ENCODE measurements at places on chromosomes 4 and X.

- DNase-seq: peak; percentile 67
Measured at GRCh38 chr4:113445286-113445685, 316.3 kb downstream of the CAMK2D start.

DNA sequence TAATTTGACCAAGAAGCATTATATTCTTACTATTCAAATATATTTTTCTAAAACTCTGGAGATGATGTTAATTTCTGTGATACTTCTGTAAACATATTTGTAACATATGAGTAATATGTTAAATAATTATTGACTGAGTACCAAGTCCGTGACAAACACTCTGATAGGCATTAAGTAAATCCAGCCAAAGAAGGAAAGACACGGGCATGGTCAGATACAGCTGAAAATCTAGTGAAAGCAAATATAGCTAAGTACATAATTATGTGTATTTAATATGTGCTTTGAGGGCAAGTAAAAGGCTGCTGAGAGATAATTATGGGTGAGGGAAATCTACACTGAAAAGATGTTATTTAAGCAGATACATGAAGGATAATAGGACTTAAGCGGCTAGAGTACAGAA, 1263.6 kb upstream of the ADGRL3 start:
- DNase-seq: no peak

- no peak for DNase-seq
Measured at GRCh38 chr4:171142045-171142444, 671.2 kb upstream of the GALNTL6 start.

DNA sequence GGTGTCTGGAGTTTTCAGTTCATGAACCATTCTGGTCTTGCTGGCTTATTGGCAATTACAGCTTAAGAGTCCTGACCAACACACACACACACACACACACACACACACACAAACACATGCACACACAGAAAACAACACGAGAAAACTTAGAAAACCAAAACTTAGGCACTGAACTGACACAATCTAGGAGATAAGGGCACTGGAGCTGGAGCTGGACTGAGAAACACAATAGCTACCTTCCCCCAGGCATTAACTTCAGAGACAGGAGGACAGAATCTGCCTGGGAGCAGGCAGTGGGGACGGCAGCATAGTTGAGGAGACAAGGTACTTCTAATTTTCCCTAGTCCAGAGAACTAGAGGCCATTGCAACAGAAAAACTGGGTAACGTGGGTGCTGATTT, 62.3 kb downstream of the LNX1 start:
- DNase-seq: no peak

GRCh38 chr4:102759831-102760644, 730 bp downstream of the MANBA start:
- peak; percentile 13 for DNase-seq

DNA sequence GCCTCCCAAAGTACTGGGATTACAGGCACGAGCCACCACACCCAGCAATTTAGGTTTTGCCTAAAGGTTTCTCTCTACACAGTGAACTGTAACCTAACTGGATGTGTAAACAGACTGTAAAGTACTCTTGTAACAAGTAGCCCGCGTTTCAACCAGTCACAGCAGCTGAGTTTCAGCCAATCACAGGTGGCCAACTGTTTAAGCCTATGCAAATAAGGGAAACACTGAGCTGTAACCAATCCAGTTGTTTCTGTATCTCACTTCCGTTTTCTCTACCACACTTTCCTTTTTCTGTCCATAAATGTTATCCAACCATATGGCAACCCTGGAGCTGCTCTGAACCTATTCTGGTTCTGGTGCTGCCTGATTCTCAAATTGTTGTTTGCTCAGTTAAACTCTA, 59.9 kb downstream of the DIPK2B start:
- DNase-seq: no peak

GRCh38 chrX:15854080-15854655, 445 bp downstream of the AP1S2 start:
- DNase-seq: no peak

DNA sequence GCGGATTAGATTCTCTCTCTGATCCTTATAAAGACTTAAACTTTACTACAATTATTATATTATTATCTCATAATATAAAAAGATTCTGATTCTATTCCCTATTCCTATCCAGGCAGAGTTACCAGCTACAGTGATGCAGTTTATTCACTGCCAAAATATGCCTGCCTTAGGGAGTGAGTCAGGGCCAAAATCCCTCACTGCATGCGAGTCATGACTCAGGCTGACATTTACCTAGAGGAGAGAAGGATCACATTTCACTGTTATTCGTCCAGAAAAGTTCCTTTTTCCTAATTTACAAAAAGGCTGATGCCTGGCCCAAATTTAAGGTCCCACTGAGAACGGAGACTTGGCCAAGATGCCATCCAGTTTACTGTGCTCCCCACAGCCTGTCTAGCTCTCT, 168.5 kb upstream of the LDB2 start:
- DNase-seq: peak; percentile 43

DNA sequence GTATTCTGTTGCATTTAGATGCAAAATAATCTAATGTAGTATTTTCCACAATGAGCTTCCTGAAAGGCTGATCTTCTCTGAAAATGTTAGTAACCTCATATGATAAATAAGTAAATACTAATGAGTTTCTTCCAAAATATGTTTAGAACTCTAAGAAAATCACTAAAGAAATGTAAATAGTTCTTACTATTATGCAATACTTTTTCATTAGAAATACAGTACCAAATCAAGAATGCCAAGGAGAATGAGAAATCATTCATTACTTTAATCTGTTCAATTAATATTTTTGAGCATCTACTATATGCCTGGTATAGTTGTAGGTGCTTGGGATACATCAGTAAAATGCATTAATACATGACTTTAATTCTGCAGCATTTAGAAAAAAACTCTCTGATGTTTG, 130.6 kb downstream of the IL1RAPL1 start:
- DNase-seq: no peak

GRCh38 chrX:26470941-26471340, 255.0 kb downstream of the MAGEB5 start:
- DNase-seq: no peak

DNA sequence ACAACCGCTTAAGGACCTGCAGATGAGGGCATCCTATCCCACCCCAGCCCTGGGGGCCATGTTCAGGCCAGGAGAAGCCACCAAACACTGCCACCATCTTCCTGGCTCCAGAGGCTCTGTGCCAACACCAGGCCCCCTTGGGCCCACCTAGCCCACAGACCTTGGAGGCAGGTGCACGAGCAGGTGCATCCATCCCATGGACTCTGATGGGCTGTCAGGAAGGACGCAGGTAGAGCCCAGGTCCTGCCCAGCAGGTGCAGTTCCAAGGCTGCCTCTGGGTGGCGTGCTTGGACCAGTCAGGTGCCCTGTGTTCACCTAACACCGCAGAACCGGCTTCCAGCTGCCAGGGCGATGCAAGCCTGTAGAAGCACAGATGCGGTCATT, 22.8 kb upstream of the PDE6B start:
- DNase-seq: no peak

DNA sequence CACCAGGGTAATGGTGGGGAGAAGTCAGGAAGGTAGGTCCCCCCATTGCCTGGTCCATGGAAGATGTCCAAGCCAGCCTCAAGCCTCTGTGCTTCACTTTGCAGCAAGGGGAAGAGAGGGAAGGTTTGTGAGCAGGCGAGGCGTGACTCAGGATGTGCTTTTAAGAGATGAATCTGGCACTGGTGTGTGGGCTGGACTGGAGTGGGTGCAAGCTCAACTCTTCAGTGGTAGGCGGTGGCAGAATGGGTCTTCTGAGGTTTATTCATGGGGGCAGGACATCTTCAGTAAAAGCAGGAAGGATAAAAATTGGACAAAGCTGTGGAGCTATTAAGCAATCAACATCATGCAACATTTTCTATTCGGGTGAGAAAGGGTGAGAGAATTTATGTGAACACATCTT, 19.4 kb downstream of the GPM6B start:
- DNase-seq: no peak

- DNase-seq: no peak
Measured at GRCh38 chrX:16851421-16851820, 18.7 kb downstream of the RBBP7 start.

GRCh38 chrX:41705680-41706374, 17.1 kb downstream of the GPR34 start:
- DNase-seq: no peak

DNA sequence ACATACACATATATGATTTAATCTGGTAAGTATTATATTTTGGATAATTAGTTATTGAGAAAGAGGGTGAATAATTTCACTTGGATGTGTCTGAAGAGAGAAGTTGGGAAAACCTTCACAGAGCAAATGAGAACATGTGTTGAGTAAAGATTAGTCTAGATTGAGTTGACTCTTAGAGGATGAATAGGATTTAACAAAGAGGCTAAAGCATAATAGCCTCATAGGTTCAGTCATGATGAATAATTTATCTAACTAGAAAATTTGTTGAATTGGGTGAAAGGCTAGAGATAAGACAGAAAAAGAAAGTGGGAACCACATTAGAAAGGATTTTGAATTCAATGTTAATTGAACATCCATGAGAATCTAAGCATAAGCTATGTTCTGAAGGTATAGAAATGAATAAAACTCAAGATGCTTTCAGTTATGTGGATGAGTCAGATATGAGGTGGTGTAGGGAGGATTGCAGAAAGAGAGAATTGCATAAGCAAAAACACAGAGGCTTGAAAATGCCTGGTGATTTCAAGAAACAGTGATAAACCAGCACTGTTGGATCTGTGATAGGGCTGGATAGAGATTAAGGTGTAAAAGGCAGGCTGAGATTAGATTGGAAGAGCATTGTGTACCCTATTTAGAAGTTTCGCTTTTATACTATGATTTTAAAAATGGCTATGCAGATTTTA, 207.6 kb upstream of the NR3C2 start:
- peak; percentile 13 for DNase-seq

- DNase-seq: no peak
Measured at GRCh38 chr4:128565565-128566186, 243.8 kb upstream of the JADE1 start.

- no peak for DNase-seq
Measured at GRCh38 chr4:138672393-138672976, 343.1 kb upstream of the NOCT start.

- no peak for DNase-seq
Measured at GRCh38 chr4:180134091-180134866, 2108.9 kb upstream of the TENM3 start.

DNA sequence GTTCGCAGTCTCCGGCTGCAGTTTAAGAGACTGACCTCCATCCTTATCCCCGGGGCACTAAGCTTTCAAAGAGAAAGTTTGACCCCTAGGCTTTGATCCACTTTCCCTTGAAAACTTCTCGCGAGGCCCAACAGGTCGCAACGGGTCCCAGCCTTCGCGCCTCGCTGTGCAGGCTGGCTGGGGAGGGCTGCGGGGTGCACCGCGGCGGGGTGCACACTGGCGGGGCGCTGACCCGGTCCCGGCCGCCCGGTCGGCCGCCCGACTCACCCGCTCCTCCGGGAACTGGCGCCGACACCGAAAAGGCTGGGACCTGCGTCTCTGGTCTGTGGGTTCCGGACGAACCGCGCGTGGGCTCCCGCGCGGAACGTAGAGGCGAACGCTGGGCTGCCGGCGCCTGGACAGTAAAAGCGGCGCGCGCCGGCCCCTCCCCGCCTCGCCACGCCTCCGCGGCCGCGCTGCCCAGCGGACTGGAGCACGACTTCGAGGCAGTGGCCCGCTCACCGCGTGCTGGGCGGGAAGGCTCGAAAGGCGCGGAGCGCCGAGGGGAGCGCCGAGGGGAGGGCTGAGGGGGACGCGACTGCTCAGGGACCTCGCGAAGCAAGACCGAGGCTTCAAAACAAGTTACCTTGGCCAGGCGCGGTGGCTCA, at the start of gene TAF7L:
Gene TAF7L, minus strand, starts transcription at position 378 of the 647 bp plus-strand sequence. CDS start 3,791 bp downstream, outside the sequence.
- DNase-seq: no peak

DNA sequence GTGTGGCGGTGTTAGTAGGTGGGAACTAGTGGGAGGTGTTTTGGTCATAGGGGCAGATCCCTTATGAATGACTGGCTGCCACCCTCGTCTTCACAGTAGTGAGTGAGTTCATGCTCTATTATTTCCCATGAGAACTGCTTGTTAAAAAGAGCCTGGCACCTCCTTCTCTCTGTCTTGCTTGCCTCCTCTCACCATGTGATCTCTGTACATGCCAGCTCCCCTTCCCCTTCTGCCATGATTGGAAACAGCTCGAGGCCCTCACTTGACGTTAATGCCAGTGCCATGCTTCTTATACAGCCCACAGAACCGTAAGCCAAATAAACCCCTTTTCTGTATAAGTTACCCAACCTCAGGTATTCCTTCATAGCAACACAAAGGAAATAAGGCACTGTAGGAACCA, 21.7 kb downstream of the PNMA6F start:
- DNase-seq: no peak

GRCh38 chr4:48141048-48141447, 7.0 kb upstream of the TXK start:
- DNase-seq: no peak

DNA sequence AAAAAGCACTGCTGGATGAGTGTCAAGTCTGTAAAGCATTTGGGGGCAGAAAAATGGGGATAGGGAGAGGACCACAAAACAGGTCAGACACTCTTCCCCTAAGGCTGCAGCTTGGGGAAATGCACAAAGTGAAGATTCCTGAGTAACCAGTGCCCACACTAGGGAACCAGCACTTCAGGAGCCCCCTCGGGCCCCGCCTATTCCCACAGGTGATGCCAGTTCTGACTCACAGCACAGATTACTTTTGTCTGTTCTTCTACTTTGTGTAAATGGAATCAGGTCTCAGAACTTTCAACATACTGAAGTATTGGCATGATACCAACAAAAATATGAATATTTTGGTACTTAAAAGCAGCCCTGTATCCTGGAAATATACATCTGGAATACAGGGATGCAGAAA, 112.5 kb downstream of the ADRA2C start:
- no peak for DNase-seq

DNA sequence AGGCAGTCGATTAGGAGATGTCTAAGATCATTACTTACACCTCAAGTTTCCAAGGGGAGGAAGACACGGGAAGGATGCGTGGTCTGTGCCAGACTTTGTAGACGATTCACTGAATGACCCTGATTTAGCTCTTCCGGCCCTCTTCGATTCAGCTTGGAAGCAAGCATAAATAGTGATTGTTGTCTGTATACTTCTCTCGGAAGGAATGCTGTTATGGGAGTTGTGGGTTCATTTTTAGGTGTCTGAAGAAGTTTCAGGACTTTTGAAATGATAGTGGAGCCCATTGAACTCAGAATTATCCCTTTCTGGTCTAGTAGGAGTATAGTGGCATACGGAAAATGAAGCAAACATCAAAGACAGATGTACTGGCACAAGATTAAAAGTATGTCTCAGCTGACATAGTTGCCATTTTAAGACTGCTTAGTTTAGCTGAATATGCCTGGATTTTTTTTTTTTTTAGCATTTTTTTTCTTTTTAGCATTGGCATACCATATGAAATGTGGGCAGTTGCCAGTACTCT, 1.0 kb upstream of the ANKRD17 start:
- no peak for DNase-seq

DNA sequence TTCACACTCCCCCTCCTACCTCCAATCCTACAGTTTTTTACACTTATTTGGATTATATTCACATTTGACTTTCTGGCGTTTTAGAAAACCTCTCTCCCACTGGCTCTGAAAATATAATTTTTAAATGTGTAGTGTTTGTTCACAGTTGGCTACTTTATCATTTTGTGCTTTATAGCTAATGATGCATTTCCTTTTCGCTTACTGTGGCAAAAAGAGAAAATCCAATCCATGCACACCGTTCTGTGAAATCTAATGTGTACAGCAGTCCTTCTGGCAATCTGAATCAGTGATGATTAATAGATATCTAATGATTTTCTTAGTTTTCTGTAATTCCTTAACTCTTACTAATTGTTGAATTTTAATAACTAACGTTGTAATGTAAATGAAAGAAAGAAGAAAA, 271.5 kb downstream of the ARAP2 start:
- no peak for DNase-seq
